ENCODE measurements at places on chromosomes 2 and 18.
A peak's percentile ranks its signal among the peaks of the same experiment; 100 is the strongest.

- DNase-seq: peak; percentile 51
These were observed 13.2 kb upstream of the SEH1L start for GRCh38 chr18:12934454-12935071.

GRCh38 chr2:2831633-2832032 lies 500.6 kb upstream of the MYT1L start:
- no peak for DNase-seq

- DNase-seq: no peak
These were observed 247.5 kb downstream of the MREG start for GRCh38 chr2:215765729-215766360.

DNA sequence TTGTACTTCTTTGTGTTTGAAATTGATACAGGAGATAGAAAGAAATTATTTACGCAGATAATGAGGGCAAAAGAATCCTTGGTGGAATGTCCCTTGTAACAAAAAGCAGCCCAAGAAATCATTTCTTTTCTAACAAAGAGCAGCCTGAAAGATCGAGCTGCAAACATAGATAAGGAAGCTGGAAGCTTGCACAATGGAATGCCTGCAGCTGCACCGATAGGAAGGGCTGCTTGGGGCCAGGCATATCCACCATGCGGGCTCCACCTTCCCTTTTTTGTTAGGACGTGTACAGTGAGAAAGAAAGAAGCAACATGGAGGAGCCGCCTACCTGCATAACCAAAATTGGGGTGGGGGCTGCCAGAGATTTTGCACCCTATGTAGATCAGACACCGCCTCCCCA lies 568.7 kb downstream of the METTL4 start:
- DNase-seq: no peak

GRCh38 chr18:31680831-31681568 lies 3.4 kb downstream of the B4GALT6 start:
- DNase-seq: no peak

DNA sequence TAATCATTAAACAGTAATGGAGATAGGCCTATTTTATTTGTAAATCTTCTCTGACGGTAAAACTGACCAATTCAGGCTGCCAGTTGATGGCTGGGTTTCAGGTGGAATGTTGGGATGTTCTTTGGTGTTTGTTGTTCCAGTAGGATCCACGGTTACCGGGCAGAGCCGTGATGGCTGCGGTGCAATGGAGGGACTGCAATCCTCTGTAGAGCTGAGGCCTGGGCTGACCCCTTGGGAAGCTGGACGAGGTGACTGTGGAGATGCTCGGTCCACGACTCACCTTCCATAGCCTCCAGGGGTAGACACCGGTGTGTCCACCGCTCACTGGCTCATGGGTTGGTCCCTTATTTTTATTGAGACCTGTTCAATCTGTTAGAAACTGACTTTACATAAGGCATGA lies 42.5 kb downstream of the ZNF519 start:
- no peak for DNase-seq

DNA sequence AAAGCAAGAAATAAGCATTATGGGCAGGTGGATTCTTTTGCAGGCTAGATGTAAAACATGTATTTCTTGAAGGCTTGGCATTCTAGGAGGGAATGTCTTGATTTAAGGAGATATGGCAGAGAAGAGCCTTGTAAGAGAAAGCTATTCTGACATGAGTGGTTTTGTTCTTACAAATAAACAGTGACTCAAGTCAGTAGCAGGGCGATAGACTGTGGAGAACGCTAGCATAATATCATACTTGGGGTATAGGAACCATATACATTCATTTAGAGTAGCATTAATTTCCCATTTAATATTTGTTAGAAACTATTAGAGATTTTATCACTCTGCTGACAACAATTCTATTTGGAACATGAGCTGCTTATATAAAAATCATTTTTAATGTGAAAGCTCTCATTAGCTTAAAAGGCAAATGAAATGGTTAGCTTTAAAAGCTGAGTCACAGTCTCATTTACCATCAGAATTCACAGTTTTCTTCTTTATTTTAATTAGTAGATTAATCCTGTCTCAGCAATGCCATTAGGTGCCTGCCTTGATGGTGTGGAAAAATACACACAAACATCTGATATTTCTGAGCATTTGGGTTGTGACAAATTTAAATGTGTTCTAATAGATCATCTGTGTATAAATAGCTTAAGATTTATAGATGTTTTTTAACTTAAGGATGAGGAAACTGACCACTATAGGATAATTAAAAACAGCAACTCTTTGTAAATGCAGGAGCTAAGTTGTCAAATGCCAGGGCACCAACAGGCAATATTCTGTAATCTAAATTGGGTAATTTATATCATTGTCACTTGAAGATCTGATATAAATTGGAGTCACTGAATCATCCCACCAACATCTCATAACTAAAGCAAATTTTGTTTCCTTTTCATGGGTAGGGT lies 276.7 kb downstream of the PLCL1 start:
- DNase-seq: no peak

DNA sequence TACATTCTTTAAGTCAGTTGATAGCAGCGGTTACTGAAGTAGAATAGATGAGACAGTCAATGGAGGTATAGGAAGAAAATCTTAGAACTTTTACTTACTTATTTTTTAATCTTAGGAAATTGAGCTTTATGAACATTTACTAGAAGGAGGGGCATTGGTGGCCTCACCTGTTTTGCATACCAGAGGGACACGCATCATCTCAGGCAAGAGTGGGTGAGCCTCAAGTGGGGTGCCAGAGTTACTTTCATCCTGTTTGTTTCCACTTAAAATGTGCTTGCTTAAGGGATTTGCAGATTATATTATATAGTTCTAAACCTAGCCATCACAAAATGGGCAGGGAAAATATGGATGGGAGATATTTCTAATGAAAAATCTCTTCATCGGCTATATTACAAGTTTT lies 61.6 kb downstream of the WDR7 start:
- no peak for DNase-seq

- DNase-seq: no peak
These were observed 70.9 kb downstream of the ASB1 start for GRCh38 chr2:238497610-238498005.

DNA sequence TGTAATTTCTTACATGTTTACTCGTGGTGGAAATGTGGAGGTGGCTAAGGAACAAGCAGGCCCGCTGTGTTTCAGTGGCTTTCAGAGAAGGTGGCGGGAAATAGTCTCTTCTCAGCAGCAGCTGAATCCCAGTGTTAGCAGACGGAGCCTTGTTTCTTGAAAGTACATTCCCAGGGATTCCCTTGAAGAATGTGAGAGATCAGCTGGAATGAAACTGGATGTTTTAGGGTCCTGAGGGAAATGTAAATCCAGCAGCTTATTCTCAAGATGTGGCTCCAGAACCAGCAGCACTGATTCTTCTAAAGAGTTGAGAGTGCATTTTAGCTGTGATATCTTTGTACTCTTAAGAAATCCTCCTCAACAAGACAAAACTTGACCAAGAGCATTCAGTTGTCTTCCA lies 59.1 kb downstream of the CDC42EP3 start:
- DNase-seq: no peak

- DNase-seq: no peak
These were observed 1690.4 kb upstream of the SLC39A10 start for GRCh38 chr2:193966590-193966989.

DNA sequence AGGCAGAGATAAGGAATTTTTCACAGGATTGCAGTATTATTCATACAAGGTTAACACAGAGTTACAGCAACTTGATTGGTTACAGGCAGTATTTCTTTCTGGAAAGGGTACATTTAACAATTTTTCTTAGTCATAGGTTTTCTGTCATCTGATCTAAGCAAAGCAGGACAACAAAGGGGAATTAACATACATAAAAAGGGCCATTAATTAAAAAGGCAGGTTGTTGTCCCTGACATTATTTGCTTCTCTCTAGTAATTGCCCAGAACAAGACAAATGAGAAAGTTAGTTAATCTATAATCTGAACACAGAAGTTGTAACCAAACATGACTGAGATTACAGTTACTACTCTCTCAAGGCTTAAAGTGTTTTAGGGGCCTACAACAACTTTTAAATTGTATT lies 291.4 kb upstream of the LRRTM4 start:
- no peak for DNase-seq

DNA sequence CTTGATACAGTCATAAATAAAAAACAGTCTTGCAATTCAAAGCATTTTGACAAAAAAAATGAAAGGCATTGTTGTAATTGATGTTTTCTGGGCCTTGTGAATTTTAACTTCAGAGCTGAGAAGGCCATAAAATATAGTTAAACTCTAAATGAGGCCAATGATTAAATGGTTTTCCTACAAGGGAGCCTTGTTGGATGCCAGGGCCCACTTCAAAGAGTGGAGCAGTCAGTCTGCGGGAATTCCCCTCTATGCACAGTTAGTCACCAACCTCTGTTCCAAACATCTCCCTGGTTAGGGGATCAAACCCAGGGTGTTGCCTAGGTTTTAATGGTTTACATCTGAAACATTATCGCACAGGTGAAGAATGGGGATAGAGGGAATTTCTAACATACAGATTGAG lies 143.4 kb downstream of the NCKAP5 start:
- no peak for DNase-seq

GRCh38 chr18:27400001-27400400 lies 214.9 kb upstream of the CHST9 start:
- no peak for DNase-seq

DNA sequence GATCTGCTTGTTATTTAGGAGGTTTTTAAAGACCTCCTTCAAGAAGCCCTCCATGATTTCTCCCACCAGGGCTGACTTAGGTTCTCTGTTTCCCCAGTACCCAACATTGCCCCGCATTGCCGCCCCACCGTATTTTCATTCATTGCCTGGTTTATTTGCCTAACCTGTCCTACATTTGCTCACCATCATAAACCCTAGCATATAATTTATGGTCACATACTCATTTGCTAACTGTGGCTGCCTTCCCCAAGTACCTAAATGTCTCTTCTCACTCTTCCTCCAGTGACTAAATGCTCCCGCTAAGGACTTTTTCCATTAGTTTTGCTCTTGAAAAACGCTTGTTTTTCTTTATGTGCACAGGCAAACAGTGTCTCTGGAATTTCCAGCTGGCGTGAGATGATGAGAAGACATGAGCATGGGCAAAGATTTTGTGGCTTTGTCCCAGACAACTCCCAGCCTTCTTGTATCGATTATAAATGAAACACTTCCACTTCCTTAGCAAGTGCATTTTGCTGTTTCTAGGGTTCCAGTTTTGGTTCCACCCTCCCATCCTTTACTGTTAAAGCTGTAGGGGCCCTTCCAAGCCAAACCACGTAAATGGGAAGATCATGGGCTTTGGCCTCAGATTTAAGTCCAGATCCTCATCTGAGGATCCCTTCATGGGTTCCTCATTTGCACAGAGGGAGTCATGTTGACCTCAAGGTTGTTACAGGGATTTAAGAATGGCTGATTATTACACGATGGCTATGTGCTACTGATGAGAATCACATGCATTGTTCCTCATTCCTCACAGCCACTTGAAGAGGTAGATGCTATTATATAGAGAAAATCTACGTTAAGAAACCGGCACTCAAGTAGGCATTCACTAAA lies 21.0 kb upstream of the ARMC9 start:
- no peak for DNase-seq

DNA sequence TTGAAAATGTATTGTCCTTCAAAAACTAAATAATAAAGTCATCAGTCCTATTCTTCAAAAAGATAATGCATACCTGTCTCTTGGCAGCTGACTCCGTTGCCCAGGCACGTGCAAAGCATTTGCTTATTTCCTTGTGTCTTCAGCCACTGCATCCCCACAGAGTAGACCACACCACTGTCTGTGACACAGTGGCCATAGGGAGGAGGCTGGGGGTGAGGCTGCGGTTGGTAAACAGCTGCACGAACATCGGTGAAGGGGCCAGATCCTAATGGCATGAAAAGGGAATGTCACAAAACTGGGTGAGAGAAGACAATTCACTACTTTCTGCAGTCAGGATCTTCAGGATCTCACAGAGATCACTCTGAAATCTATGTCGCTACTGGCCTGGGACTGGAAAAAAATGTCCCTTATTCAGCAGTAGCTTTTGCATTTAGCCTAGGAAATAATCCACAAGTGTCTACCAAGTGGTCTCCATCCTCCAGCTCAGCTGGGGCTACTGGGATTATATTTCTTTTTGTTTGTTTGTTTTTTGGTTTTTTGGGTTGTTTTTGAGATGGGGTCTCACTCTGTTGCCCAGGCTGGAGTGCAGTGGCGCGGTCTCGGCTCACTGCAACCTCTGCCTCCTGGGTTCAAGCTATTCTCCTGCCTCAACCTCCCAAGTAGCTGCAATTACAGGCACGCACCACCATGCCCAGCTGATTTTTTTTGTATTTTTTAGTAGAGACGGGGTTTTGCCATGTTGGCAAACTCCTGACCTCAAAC lies 10.7 kb downstream of the FN1 start:
- no peak for DNase-seq

DNA sequence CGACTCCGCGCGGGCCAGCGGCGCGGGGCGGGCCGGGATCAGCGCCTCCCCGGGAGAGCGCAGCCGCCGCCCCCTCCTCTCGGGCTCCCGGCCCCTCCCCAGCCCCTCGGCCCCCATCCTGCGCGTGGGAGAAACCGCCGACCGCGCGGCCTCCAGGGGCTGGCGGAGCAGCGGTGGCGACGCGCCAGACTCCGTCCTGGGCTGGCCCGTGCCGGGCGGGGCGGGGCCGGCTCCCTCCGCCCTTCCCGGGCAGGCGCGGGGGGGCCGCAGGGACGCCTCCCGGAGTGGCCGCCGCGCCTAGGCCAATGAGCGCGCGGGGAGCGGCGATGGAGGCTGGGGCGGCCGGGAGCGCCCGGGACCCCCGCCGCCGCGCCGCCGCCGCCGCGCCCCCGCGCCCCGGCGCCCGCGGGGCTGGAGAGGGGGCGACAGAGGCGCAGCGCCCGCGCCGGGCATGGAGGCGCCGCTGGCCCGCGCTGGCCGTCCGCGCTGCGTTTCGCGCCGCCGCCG lies 49.1 kb downstream of the KCNIP3 start:
- no peak for DNase-seq

DNA sequence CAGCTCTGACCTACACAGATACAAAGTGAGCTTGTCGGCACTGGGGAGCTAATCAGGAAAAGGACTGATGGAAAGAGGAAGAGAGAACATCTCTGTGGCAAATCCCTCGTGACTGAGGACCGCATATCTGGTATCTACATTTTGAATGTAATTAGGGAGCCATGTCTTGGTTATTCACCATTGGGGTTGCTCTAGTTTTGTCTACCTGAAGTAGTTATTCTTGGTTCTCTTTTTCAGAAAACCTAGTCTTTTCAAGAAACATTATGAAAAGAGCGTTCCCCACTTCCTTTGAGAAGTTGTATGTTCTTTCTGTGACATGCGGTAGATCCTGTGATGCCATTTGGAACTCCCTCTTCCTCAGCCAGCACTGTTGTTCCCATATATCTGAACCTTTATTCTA lies 104.4 kb downstream of the DOCK10 start:
- no peak for DNase-seq

GRCh38 chr2:6911721-6912120 lies 5.5 kb upstream of the RNF144A start:
- no peak for DNase-seq

DNA sequence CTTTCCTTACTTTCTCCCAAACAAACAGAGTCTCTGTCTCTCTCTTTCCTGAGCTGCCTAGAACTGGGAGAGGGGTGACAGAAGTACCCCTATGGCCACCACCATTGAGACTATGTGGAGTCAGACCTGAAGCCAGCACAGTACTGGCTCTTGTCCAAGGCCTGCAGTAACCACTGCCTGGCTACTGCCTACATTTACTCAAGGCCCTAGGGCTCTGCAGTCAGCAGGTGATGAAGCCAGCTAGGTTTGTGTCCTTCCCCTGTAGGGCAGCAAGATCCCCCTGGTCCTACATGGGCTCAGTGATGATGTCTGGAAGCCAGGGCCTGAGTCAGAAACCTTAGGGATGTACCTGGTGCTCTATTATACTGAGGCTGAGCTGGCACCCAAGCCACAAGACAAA lies 12.2 kb downstream of the MYO3B start:
- no peak for DNase-seq

All from activated CD8-positive, alpha-beta memory T cell treated with anti-CD3 and anti-CD28 coated beads for 1 hour (primary cell).